Astrocyte (in vitro differentiated cells and primary cell): ENCODE measurements at places on chromosomes 2 and 18.

DNA sequence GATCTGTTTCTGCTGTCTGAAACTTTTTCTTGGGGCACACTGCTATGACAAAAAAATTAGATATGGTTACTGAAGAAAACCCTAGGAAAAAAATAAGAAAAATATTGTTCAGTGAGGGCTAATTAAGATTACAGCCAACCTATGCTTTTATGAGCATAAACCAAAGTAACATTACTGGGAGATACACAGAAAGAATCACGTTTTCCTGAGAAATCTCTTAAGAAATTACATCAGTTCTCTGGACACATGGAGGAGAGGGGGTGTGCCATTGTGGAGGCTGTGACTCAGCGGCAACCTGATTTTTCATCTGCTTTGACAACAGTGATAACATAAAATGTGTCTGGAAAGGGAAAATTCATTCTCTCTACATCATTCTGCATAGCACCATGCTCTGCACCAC is 13.4 kb upstream of the NMI start:
- DNase-seq, result peak; percentile 86

GRCh38 chr18:23133860-23134779 is 1.2 kb upstream of the CABLES1 start:
- DNase-seq, result no peak

- DNase-seq, result no peak
Observed at GRCh38 chr2:119579424-119580295, 35.4 kb downstream of the CFAP221 start.

DNA sequence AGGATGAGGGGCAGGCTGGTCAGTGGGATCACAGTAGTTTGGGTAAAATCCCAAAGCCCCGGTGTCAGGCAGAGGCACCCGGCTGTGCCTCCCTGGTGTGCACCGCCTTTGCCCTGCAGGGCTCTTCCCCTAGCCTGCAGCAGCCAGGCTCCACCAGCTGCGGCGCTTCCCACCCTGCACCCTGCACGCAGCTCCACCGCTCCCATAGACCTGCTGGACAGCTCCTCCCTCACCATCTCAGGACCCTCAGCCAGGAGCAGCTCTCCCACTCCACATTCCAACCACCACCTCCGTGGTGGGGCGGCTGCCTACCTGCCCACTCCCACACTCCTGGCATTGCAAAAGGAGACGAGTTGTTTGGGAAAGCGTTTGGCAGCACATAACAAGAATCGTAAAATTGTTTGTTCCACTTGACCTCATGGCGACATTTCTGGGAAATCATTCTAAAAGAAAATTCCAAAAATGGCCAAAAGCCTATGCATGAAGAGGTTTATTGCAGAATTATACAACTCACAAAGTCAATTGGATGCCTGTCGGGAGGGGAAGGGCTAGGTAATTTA is 287.4 kb upstream of the HDAC4 start:
- DNase-seq, result no peak

GRCh38 chr2:201425952-201426351 is 25.3 kb downstream of the TRAK2 start:
- no peak for DNase-seq

GRCh38 chr2:177923323-177923722 is 149.3 kb downstream of the PDE11A start:
- no peak for DNase-seq

GRCh38 chr2:224987733-224988132 is 54.5 kb downstream of the DOCK10 start:
- DNase-seq, result peak; percentile 27

DNA sequence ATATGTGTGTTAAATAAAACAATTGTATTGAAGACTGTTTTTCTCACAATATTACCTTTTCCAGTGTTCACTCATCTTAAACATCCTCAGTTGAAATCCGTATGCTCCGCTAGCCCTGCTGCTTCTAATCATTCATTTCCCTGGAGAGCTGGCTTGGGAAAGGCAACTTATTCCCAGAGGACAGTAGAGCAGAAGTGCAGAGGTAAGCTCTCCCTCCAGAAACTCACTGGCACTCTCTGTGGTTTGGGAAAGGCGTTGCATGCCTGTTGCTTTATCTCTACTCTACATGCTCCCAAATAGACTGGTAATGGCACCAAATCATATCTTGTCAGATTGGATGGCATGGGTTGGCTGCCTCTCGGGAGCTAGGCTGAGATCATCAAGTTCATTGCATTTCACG is 117.1 kb upstream of the BOD1L2 start:
- DNase-seq, result no peak

GRCh38 chr2:86556508-86556907 is 6.7 kb downstream of the CHMP3 start:
- DNase-seq, result no peak

GRCh38 chr2:54040250-54040649 is 69.5 kb upstream of the PSME4 start:
- no peak for DNase-seq

DNA sequence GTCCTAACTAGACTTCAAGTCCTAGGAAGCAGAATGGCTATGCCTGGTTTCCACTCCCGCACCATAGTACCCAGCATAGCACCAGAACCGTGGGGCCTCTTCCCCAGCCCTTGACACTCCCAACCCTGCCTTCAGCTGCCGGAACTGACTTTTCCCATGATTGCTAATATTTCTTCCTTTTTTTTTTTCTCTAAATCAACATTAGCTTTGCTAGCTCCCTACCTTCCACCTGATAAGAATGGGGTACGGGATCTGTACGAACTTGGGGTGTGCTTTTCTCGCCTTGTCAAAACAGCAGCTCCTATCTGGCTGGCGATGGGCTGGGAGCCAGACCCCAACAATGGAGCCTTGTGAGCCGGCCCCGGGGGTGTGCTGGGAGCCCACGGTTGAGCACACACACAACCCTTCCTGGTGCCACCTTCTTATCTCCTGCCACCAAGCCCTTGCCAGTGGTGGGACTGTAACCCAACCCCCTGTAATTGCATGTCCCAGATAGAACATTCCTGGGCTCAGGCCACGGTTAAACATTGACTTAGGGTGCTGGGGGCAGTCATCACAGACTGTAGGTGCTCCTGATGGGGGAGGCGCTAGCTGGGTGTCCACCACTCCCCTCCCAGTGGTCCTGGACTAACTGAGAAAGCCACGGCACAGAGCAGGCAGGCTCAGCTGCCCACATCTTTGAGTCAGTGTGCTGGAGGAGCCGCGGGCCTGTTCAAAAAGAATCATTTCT is 213.0 kb upstream of the HAAO start:
- no peak for DNase-seq

GRCh38 chr2:130332271-130333073 is 10.2 kb upstream of the IMP4 start:
- peak; percentile 68 for DNase-seq

GRCh38 chr2:28404086-28404485 is 11.4 kb downstream of the FOSL2 start:
- DNase-seq, result no peak

DNA sequence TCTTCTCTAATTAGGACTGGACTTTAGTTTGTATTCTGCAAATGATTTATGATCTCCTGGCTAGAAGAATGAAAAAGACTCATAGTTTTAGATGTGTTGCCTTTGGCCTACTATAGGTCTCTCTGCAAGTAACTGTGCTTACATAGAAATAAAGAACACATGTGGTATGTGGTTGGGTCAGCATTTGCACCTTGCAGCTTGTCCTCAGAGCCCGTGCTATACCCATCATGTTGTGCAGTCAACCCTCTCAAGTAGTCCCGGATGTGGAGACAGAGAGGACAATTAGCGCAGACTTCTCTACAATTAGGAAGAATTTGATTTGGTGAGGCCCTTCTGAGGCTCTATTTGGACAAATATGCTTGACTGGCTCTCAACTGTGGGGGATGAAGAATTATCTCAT is 203.7 kb upstream of the ITGA4 start:
- DNase-seq, result no peak

DNA sequence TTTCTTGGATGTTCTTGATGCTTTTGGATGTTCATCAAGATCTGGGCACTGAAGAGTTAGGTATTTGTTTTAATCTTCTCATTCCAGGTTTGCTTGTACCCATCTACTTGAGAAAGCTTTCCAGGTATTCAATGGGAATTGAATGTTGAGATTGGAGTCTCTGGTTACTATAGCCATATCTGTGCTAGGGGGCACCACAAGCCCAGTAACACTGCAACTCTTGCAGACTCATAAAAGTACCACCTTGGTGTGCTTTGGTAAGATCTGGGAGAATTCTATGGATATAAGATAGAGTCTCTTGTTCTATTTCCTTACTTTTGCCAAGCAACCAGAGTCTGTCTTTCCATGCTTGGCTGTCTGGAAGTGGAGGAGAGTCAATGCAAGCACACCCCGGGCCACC is 518.9 kb upstream of the VRK2 start:
- no peak for DNase-seq
